ENCODE measurements at places on chromosomes 6 and 20.

DNA sequence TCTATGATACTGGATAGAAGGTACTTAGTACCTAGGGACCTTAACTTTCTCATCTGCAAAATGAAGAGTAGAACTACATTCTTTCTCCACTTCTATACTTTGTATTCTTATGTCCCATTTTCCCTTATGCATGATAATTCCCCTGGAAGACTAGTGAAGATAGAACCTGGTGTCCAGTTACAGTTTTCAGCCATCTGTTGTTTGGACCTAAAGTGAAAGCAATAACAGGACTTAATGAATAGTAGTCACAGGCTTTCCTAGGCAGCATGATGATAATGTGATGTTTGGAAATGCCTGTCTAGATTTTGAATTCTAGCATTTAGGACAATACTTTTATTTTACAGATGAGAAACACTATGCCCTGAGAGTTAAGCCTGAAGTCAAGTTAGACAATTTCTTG, 153.8 kb downstream of the RIMS1 start:
- no peak for DNase-seq

DNA sequence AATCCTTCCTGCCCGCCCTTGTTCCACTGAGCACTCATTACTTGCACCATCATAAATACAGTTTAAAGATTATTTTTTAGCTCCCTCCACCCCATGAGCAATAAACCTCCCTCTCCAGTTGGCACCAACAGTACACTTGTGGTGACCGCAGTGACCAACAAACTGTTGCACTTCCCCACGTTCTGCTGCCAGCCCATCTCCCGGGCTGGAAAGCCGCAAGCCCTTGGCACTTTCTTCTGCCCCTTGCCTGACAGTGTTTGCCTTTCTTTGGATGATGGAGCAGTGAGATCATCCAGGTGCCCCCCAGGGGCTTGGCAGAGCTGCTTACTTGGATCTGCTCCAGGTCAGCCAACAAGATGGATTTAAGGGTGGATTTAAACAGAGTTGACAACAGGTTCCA, 21.6 kb downstream of the KCNB1 start:
- no peak for DNase-seq

DNA sequence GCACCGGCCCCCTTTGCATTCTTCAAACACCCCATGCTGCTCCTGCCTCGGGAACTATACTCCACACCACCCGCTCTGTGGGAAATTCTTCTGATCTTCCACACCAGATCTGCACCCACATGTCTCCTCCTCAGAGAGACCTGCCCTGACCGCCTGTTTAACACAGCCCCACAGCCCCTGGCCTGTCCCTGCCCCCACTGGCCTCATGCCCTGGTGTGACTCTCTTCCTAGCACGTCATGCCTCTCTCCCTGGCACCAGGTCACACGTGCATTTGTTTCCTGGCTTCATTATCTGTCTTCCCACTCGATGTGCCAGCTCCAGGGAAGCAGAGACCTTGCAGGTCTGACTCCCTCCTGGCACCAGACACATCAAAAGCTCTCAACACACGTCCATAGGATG, 79.6 kb downstream of the ANKRD60 start:
- no peak for DNase-seq

DNA sequence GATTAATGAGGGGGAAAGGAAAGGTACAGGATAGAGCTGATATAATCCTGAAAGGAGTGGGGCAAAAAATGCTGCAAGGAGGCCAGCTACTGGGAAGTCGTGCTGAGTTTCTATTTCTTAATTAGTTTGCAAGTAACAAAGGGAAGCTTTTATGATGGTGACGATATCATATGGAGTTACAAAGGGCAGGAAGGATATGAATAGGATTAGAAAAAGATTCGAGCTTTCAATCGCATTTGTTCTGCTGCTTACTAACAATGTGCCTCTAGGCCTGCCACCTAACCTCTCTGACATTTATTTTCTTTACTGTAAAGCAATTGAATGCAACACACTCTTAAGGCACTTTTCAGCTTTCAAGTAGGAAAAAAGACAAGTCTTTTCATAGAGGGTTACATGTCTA, 219.2 kb downstream of the CLVS2 start:
- DNase-seq: no peak

GRCh38 chr6:131413831-131414191, 159.2 kb upstream of the ARG1 start:
- DNase-seq: no peak

GRCh38 chr6:75266716-75267291, 17.8 kb downstream of the TMEM30A start:
- DNase-seq: no peak

DNA sequence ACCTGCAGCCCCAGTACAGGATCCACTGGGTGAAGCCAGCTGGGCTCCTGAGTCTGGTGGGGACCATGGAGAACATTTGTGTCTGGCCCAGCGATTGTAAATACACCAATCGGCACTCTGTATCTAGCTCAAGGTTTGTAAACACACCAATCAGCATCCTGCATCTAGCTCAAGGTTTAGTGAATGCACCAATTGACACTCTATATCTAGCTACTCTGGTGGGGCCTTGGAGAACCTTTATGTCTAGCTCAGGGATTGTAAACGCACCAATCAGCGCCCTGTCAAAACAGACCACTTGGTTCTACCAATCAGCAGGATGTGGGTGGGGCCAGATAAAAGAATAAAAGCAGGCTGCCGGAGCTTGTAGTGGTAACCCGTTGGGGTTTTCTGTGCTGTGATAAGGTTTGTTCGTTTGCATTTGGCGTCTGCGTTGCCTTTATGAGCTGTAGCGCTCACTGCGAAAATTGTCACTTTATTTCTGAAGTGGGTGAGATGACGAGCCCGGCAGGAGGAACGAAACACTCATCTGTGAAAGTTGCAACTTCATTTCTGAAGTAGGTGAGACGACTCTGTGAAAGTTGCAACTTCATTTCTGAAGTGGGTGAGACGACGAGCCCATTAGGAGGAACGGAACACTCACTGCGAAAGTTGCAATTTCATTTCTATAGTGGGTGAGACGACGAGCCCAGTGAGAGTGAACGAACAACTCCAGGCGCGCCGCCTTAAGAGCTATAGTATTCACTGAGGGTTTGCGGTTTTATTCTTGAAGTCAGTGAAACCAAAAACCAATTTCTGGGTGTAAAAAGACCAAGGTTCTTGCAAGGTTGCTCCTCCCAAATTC, 31.1 kb downstream of the SERPINB6 start:
- peak; percentile 97 for DNase-seq
